ENCODE measurements at places on chromosomes 3 and 15. TPM values are rescaled to one million over a fixed set of nuclear protein-coding genes. Genes with fewer than 3 reads are reported as not detected.

GRCh38 chr3:175255698-175256097 lies 396.6 kb downstream of the NAALADL2 start:
- no peak overlapping the region for H3K27ac ChIP-seq
- H3K36me3 ChIP-seq, result no peaks in the 10 kb centered on the region
- no peak overlapping the region for H3K4me3 ChIP-seq
- H3K27me3 ChIP-seq, result no peaks in the 10 kb centered on the region
- DNase-seq, result no peak

DNA sequence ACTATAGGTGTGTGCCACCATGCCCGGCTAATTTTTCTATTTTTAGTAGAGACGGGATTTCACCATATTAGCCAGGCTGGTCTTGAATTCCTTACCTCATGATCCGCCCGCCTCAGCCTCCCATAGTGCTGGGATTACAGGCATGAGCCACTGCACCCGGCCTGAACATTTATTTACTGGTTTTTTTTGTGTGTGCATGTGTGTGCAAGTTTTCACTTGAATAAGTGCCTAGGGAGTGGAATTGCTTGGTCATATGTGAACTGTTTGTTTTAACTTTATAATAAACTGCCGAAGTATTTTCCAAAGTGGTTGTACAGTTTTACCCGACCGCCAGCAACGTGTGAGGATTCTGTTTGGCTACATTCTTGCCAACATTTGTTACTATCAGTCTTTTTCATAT lies 14.1 kb downstream of the BBS4 start:
- no peaks in the 10 kb centered on the region for H3K4me1 ChIP-seq
- no peak overlapping the region for H3K4me3 ChIP-seq
- H3K36me3 ChIP-seq, result no peaks in the 10 kb centered on the region
- DNase-seq, result no peak
- no peak overlapping the region for H3K27ac ChIP-seq

DNA sequence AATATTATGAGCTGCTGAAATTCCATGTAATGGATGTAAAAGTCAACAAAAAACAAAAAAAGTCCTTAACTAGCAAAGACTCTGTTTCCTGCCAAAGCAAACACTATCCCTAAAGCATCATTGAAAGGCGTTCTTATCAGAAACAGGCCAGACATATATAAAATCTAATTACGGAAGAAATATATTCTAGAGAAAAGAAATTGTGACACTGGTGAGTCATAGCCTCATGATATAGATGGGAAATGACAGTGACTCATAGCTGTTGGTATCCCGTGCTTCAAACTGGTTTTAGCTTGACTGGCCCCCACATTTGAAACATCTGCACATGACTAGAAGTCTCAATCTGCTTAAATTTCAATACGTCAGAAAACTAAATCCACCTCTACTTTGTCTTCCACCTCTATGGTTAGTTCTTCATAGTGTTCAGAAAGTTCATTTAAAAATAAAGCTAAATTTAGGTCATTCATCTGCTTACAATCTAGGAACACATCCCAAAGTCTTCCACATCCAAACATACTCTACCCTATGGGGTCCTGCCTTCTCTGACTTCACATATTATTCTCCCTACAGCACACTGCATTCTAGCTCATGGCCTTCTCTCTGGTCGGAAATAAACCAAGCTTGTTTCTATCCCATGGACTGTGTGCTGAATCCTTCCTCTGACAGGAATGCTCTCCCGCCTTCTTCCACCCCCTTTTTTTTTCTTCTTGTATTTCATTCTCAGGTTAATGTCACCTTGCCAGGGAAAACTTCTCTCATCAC lies 456.3 kb upstream of the ARRDC4 start:
- no peaks in the 10 kb centered on the region for H3K4me1 ChIP-seq
- H3K36me3 ChIP-seq, result no peaks in the 10 kb centered on the region
- no peak for DNase-seq

DNA sequence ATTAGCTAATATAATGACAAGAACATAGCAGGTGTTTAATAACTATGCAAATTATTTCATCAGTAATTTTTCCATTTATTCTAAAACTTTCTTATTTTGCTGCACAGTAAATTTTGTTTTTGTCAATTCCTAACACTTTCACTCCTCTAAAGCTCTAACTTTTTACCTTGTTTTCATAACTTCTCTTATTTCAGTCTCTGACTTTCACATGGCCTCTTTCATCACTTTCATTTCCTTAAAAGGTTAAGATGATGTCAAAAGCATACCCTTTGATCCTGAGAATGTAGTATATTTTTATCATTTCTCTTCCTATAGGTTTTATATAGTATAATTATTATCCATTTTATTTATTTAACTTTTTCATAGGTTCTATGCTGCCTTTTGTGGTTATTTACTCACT lies 1325.8 kb upstream of the ALCAM start:
- H3K27ac ChIP-seq, result no peak overlapping the region
- H3K36me3 ChIP-seq, result no peaks in the 10 kb centered on the region
- H3K4me3 ChIP-seq, result no peak overlapping the region
- no peaks in the 10 kb centered on the region for H3K27me3 ChIP-seq

GRCh38 chr15:29792426-29793159 lies 29.7 kb downstream of the TJP1 start:
- DNase-seq, result no peak
- H3K36me3 ChIP-seq, result peaks cover 16% of the 10 kb centered on the region
- H3K4me1 ChIP-seq, result no peaks in the 10 kb centered on the region
- H3K27me3 ChIP-seq, result no peaks in the 10 kb centered on the region

SENP5 gene
- 42.7 TPM for total RNA-seq

DNA sequence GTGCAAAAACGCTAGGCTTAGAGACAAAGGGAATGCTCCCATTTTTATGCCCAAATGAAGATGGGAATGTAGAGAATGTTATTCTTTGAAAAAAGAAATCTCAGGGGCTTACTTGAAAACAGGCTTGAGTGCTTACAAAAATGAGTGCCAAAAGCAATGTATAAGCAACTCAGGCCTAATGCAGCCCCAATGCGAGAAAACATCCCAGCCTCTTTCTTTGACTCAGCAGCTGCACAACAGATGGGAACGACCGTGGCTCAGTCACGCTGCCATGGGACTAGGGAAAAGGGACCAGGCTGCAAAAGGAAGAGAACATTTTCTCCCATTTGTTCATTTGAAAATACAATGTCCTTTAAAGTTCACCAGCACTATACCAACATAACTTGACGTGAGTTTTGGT lies 246.4 kb upstream of the LRIG1 start:
- H3K27ac ChIP-seq, result no peak overlapping the region
- H3K4me1 ChIP-seq, result peaks cover 7% of the 10 kb centered on the region
- H3K27me3 ChIP-seq, result no peaks in the 10 kb centered on the region
- DNase-seq, result no peak
- H3K4me3 ChIP-seq, result no peak overlapping the region
- H3K36me3 ChIP-seq, result no peaks in the 10 kb centered on the region

EPHA6 gene
- total RNA-seq, result 0.11 TPM

GRCh38 chr3:51436998-51437639 lies 46.0 kb downstream of the RBM15B start:
- H3K4me3 ChIP-seq, result no peak overlapping the region
- no peaks in the 10 kb centered on the region for H3K27me3 ChIP-seq
- no peaks in the 10 kb centered on the region for H3K4me1 ChIP-seq
- no peak for DNase-seq
- H3K27ac ChIP-seq, result no peak overlapping the region

P2RY12 gene
- not detected for total RNA-seq

CD200 gene
- total RNA-seq, result 41.5 TPM

DNA sequence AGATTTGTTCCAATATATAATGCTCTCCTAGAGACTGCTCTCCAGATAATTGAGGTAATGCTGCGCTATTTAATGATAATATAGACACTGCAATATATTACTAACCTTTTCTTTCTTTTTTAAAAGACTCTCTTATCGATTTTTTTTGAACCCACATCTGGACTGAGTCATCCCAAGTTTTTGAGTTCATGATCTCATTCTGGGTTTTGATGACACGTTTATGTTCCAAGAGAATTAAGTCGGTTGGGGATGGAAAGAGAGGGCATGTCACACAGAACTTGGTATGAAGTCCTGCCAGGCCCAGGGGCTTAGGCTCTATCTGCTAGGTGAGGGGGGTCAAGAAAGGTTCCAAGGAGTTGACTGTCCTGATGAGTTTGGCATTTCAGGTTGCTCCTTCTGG lies 431.1 kb downstream of the MFSD1 start:
- no peaks in the 10 kb centered on the region for H3K27me3 ChIP-seq
- H3K36me3 ChIP-seq, result no peaks in the 10 kb centered on the region
- H3K4me3 ChIP-seq, result no peak overlapping the region
- H3K27ac ChIP-seq, result no peak overlapping the region
- DNase-seq, result no peak

CLSTN2 gene
- 0.22 TPM for total RNA-seq

GRCh38 chr3:182710557-182711157 lies 82.6 kb upstream of the ATP11B start:
- no peaks in the 10 kb centered on the region for H3K27me3 ChIP-seq
- peak; percentile 37 for DNase-seq
- H3K4me1 ChIP-seq, result no peaks in the 10 kb centered on the region
- H3K4me3 ChIP-seq, result no peak overlapping the region
- H3K36me3 ChIP-seq, result no peaks in the 10 kb centered on the region

DNA sequence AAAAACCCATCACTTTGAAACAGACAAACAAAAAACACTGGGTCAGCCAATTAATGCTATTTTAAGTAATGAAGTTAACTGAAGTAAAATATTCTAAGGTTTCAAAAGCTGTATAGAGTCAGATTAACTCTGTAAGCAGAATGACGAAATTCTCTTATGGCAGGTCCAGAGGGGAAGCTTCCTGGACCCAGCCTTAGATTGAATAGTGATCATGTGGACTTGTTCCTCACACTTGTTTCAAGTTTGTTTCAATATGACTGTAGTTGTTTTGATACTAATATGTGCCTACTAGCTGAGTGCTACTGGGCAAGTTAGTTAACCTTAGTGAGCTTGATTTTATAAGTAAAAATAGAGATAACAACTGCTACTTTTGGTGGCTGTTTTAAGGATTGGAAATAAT lies 32.6 kb downstream of the PLS1 start:
- no peak overlapping the region for H3K27ac ChIP-seq
- no peaks in the 10 kb centered on the region for H3K27me3 ChIP-seq
- no peak overlapping the region for H3K4me3 ChIP-seq
- peaks cover 15% of the 10 kb centered on the region for H3K4me1 ChIP-seq
- H3K36me3 ChIP-seq, result no peaks in the 10 kb centered on the region

DAZL gene
- total RNA-seq, result 3.2 TPM

TMEM158 gene
- 5.5 TPM for total RNA-seq

DNA sequence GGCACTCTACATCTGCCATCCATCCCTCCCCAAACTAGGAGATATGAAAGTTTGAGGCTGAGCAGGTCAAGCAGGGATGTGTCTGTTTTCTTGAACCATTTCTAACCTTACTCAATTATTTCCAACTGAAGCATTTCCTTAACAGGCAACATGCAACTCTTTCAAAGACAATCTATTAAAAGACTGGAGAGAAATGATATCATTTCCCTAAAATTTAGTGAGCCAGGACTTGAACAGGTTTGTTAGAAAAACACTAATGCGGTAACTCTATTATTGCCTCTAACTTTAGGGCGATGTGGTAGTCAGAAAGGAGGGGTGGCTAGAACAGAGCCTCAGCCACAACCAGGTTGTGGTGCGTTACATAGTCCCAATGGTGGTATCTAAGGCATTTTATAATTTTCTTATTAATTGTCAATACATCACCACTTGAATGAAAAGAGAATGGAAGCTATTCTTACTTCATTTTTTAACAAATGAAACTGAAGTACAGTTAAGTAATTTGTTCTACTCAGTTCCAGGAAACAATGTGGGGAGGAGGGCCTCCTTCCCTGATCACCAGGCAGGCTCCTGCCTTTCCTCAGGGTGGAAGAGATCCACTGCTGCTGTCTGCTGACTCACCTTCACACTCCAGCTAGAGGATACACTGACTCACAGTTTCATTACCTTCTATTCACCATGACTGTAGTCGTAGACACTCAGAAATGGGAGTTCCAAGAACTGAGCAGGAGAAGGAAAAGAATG lies 22.8 kb downstream of the MYO1E start:
- no peaks in the 10 kb centered on the region for H3K36me3 ChIP-seq
- H3K27me3 ChIP-seq, result no peaks in the 10 kb centered on the region
- no peak for DNase-seq
- H3K27ac ChIP-seq, result no peak overlapping the region
- peaks cover 28% of the 10 kb centered on the region for H3K4me1 ChIP-seq

GRCh38 chr3:141556034-141556433 lies 69.2 kb downstream of the RASA2 start:
- no peaks in the 10 kb centered on the region for H3K27me3 ChIP-seq
- no peaks in the 10 kb centered on the region for H3K4me1 ChIP-seq
- H3K27ac ChIP-seq, result no peak overlapping the region
- DNase-seq, result no peak

DNA sequence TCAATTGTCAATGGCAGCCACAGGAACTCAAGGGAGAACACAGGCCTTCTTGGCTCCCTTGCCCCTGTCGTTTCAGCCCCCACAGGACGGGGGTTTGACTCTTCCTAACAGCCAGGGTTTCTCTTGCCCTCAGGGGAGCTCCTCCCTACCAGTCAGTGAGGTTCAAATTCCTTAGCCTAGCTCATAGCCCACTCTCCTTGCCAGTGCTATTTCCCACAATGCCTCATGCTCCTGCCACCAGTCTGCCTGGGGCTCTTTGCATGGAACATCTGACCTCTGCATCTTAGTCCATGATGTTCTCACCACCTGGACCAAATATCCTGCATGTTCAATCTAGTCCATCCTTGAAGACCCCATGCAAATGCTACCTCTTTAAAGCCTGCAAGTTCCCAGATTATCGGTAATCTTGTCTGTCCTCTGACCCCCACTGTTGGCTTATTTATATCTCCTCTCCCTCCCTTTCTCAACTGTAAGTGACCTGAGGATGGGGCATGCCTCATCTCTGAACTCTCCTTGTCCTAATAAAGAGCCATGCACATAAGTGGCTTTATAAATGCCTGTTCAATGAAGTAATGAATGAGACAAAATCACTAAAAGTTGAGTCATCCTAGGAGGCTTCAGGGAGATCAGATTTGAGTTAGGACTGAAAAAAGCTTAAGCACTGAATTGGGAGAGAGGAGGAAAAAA lies 78.0 kb downstream of the MYO1E start:
- no peak overlapping the region for H3K4me3 ChIP-seq
- H3K27ac ChIP-seq, result no peak overlapping the region
- DNase-seq, result no peak
- no peaks in the 10 kb centered on the region for H3K27me3 ChIP-seq
- H3K4me1 ChIP-seq, result peaks cover 43% of the 10 kb centered on the region
- no peaks in the 10 kb centered on the region for H3K36me3 ChIP-seq

DNA sequence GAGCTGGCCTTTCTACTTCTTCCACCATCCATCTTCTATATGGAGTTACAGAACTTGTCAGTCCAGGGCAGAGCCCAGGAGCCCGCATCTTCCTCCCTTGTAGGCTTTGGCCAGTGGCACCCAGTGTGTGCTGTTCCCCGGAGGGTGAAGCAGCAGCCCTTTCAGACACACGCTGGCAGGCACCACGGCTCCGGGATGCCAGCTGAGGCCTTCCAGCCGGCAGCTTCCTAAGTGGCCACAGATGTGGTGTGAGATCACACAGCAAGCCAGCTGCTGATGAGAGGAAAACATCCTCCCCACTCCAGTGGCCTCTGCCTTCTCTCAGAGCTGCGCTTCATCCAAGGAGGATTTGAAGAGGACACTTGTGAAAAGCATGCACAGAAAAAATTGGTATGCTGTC lies 24.1 kb downstream of the CRABP1 start:
- H3K27me3 ChIP-seq, result no peaks in the 10 kb centered on the region
- DNase-seq, result no peak
- no peaks in the 10 kb centered on the region for H3K36me3 ChIP-seq
- H3K4me3 ChIP-seq, result no peak overlapping the region
- no peak overlapping the region for H3K27ac ChIP-seq

SCN11A gene
- total RNA-seq, result 0.81 TPM

NXPE3 gene
- 9.6 TPM for total RNA-seq

- no peaks in the 10 kb centered on the region for H3K36me3 ChIP-seq
- H3K4me1 ChIP-seq, result peaks cover 32% of the 10 kb centered on the region
- DNase-seq, result no peak
- no peak overlapping the region for H3K27ac ChIP-seq
- H3K4me3 ChIP-seq, result peak overlapping the region; percentile 92
These were observed 1.9 kb downstream of the CD200 start for GRCh38 chr3:112334691-112335433.

Measured in neural progenitor cell (in vitro differentiated cells).